ENCODE measurements at places on chromosomes 11 and 22.

- no peak for DNase-seq
These were observed 102.2 kb upstream of the FGF3 start for GRCh38 chr11:69921128-69922014.

DNA sequence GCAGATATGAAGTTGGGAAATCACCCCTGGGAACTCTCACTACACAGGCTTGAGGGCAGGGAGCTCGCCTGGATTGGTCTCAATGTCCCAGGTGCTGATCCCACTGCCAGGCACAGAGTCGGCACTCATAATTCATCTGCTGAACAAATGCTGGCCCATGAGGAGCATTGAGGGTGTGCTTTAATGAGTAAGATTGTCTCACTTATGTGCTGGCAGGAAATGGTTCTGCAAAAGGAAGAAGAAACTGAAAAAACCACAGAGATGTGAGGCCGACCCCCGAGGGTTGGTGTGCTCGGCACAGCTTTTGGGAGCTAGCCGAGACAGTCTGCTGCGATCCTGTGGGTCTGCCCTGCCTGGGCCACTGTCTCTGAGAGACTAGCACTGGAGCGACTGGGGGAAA, 9.4 kb downstream of the PLAAT2 start:
- peak; percentile 64 for DNase-seq

GRCh38 chr11:88282747-88283515, 54.6 kb downstream of the CTSC start:
- no peak for DNase-seq

GRCh38 chr11:33790040-33790439, 15.7 kb upstream of the FBXO3 start:
- no peak for DNase-seq

DNA sequence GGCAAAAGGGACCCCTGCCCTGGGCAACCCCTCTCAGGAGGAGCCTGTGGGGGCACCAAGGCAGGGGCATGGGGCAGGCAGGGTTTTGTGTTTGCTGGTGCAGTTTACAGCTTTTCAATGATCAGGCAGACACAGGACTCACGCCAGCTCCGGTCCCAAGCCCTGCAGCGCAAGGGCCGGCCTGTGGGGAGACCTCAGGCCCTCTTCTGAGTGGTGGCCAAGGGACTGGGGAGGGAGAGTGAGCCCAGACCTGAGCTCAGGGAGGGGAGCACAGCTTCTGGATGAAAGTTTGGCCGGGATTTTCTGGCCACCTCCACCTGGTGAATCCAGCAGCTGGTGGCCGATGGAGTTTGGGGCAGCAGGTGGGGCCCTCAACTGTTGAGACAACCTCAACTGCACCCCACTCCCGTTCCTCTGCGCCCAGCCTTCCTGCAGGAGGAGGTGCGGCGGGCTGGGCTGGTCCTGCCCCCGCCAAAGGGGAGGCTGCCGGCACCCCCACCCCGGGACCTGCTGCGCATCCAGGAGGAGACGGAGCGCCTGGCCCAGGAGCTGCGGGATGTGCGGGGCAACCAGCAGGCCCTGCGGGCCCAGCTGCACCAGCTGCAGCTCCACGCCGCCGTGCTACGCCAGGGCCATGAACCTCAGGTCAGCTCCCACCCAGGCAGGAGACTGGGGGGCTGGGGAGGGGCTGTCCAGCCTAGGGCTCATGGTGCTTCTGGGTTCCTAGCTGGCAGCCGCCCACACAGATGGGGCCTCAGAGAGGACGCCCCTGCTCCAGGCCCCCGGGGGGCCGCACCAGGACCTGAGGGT, 3.6 kb downstream of the TCIRG1 start:
- DNase-seq = no peak

Measured in CD4-positive, alpha-beta T cell treated with Interleukin-6 at 100 ng/mL for 8 hours (primary cell).